ENCODE measurements at places on chromosomes 7 and 10. TPM values are rescaled to one million over a fixed set of nuclear protein-coding genes. Genes with fewer than 3 reads are reported as not detected.

Gene TFR2
- total RNA-seq: 2.2 TPM

Gene ATOH7
- total RNA-seq: 0.21 TPM

Gene GRM8
- total RNA-seq: not detected

Gene CACNB2
- not detected for total RNA-seq

Gene MUC12
- total RNA-seq: 16.4 TPM

Gene MYPN
- total RNA-seq: 2.0 TPM

Gene LRRD1
- not detected for total RNA-seq

Gene CYCS
- 292 TPM for total RNA-seq

Gene SYT15B
- 2.3 TPM for total RNA-seq

Data from A549 treated with dexamethasone at 1 μM for 4 hours (cell line).